ENCODE measurements at places on chromosomes 6 and 20.

GRCh38 chr6:4612636-4613171 is 163.5 kb upstream of the CDYL start:
- H3K36me3 ChIP-seq: peaks cover 12% of the 10 kb centered on the region
- no peak for DNase-seq
- no peak overlapping the region for H3K4me3 ChIP-seq
- H3K27ac ChIP-seq: no peak overlapping the region

DNA sequence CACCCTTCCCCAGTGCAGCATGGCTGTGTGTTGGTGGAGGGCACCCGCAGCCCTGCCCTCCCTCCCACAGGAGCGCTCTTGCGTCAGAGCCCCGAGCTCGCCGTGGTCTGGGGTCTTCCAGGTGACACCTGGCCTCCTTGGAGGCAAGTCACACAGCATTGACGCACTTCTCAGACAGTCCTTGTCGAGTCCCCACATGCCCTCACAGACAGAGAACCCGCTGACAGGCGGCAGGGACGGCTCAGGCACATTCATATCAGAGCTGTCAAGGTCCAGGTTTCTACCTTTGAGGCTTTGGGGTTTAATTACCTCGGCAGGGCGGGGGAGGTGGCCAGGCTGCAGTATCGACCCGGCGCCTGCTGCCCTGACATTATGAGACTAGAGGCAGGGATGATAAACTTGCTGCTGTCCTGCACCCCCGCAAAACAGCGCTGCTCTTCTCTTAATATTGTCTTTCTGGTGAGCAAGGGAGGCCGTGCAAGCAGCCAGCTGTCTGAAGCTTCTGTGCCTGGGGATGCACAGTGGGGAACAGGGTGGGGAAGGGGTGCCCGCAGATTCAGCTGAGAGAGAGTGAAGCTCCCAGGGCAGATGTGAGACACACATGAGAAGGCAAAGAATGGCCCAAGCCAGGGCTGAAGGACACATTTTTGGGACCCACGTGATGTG is 4.7 kb downstream of the NPEPL1 start:
- no peak for DNase-seq
- H3K4me1 ChIP-seq: peaks cover 5% of the 10 kb centered on the region
- H3K36me3 ChIP-seq: no peaks in the 10 kb centered on the region
- no peak overlapping the region for H3K4me3 ChIP-seq
- H3K27ac ChIP-seq: no peak overlapping the region
- peaks cover 5% of the 10 kb centered on the region for H3K27me3 ChIP-seq

DNA sequence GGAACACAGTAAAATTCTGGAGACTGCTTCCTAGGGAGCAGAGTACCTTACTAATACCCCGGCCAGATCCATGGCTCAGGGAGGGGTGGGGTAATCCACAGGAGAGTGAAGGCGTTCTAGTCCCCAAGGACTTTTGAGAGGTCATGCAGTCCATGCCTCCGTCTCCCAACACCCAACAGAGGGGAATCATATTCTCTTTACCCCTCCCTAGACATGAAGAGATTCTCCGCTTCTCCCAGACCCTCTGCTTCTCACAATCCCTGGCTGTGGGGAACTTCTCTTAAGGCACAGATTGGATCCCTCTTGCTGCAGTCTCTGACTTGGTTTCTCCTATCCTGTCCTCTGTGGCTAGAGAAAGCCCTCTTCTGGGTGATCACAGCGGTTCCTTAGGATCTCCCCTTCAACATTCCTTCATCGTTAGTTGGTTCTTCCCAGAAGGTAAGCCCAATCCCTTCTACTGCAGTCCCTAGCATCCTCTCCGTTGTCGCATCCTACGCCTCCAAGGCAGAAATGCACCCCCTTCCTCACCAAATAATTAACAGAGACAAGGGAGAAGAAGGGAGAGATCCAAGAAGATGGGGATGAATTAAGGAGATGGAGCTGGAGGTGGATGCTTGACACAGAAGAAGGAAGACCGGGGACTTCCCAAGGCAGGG is 562 bp downstream of the GGT7 start:
- H3K4me1 ChIP-seq: peaks cover 22% of the 10 kb centered on the region
- peak overlapping the region; percentile 99 for H3K4me3 ChIP-seq
- H3K27ac ChIP-seq: peak overlapping the region; percentile 82
- no peak for DNase-seq
- H3K36me3 ChIP-seq: no peaks in the 10 kb centered on the region
- peaks cover 16% of the 10 kb centered on the region for H3K27me3 ChIP-seq

DNA sequence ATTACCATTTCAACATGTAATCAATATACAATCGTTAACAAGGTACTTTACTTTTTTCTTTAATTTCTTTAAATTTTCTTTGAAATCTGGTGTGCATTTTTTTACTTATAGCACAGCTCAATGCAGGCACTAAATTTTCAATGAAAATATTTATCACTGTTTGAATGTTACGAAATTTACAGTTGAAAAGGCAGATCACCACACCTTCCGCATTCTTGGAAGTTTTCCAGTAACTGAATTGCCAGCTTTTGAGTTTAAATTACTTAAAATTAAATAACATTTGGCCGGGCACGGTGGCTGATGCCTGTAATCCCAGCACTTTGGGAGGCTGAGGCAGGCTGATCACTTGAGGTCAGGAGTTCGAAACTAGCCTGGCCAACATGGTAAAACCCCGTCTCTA is 309.9 kb downstream of the BMP7 start:
- H3K36me3 ChIP-seq: peaks cover 4% of the 10 kb centered on the region
- peaks cover 42% of the 10 kb centered on the region for H3K4me1 ChIP-seq
- H3K27me3 ChIP-seq: peaks cover 12% of the 10 kb centered on the region
- peak overlapping the region; percentile 52 for H3K27ac ChIP-seq
- DNase-seq: no peak

DNA sequence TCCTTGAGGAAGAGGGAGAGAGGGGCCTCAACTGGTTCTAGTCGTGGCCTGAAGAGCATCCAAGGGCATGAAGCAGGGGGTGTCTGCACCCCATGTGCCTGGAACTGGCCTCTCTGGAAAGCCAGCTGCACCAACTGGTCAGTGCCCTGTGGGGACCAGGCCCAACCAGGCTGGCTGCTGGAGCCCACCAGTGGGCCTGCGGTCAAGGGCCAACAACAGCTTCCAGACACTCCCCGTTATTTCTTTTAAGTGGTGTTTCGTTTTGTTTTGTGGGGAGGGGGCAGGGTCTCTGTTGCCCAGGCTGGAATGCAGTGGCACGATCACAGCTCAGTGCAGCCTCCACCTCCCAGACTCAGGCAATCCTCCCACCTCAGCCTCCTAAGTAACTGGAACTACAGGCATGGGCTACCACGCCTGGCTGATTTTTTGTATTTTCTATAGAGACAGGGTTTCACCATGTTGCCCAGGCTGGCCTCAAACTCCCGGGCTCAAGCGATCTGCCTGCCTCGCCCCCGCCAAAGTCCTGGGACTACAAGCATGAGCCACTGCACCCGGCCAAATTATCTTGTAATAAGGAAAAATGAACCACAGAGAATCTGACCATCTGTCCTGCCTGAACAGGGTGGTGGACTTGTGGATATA is 11.9 kb upstream of the C20orf144 start:
- H3K27me3 ChIP-seq: peaks cover 21% of the 10 kb centered on the region
- no peak for DNase-seq
- no peaks in the 10 kb centered on the region for H3K36me3 ChIP-seq
- H3K27ac ChIP-seq: peak overlapping the region; percentile 95
- H3K4me1 ChIP-seq: peaks cover 58% of the 10 kb centered on the region

DNA sequence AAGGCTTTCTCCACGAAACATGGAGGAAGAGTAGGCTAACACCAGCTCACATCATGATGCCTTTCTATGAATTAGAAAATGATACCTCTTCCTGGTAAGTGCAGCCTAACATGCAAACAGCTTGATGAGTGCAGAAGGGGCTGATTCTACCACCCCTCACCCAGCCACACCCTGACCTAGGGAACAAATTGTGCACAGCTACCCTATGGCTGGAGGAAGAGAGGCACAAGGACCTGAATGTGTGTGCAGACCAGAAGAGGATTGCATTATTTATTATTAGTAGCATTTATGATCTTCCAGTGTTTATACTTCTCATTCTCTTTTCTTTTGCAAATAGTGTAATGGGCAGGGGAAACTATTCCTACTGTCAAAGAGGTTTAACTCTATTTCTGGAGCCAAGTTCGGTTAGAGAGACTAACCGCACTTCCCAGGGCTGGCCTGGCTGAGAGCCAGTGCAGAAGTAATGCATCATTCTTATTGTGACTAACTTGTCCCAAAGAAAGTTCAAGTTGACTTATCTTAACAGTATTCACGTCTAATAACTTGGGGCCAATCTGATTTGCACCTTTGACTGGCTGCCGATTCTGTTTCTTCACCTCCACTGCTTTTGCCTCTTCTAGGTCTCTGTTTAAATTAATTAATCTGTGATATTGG is 237.5 kb downstream of the CD83 start:
- DNase-seq: no peak
- H3K36me3 ChIP-seq: no peaks in the 10 kb centered on the region

DNA sequence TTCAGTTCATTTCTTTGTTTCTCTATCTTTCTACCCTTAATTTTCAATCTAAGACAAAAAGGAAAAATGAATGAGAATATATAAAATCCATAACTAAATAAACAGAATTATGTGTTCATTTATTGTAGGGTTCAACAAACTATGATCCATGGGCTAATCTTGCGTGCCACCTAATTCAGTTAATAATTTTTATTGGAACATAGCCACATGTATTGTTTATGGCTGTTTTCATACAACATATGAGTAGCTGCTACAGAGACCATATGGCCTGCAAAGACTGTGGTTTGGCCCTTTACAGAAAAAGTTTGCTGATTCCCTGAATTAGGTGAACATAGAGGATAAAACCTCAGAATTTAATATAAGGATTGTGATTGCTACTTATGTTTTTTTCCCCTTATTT is 21.8 kb downstream of the SENP6 start:
- no peak overlapping the region for H3K4me3 ChIP-seq
- H3K27me3 ChIP-seq: no peaks in the 10 kb centered on the region
- DNase-seq: no peak
- no peaks in the 10 kb centered on the region for H3K36me3 ChIP-seq
- H3K4me1 ChIP-seq: peaks cover 4% of the 10 kb centered on the region

DNA sequence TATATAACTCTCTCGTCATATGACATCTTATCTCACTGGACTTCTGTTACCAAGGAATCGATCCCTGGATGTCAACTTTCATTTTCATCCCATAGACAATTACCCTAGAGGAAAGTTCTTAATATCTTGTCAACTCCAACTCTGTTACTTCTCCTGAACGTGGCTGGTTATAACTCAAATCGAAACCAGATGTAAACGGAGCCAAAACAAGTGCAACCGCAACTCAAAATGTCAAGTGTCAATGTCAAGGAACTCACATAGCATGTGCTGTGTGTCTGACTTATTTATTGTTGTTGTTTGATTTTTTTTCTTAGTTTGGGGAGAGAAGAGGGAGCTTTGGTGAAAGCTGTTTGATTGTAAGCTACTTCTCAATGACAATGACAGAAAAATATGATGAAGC is 108.6 kb downstream of the VIP start:
- no peaks in the 10 kb centered on the region for H3K27me3 ChIP-seq
- no peak overlapping the region for H3K27ac ChIP-seq
- H3K4me3 ChIP-seq: no peak overlapping the region
- DNase-seq: no peak
- no peaks in the 10 kb centered on the region for H3K36me3 ChIP-seq

DNA sequence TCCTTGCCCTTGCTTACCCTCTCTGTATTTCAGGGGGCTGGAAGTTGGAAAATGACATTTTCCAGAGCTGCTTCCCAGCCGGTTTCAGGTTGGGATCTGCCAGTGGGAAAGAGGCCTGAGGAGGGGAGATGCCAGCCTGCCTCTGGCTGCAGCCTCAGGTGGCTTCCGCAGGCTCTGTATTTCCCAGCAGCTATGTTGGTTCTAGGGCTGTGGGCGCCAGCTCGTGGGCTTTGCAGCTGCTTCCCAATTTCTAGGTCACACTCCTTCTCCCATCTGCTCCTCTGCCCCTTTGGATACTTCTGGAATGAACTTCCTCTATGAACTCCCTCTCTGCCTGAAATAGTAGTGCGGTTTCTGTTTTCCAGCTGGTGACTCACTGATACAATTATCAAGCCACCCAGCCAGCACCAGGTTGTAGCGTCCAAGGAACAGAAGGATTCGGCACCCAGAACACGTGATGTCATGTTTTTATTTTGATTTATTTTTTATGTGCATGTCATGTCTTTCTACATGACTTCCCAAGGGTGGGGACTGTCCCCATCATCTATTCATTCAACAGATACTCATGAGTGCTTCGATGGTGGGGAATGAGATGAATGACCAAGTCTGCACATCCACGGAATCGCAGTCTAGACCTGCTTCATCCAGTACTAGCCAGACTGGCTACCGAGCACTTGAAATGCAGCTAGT is 38.0 kb downstream of the TGM2 start:
- no peak for DNase-seq
- no peaks in the 10 kb centered on the region for H3K36me3 ChIP-seq
- peaks cover 1% of the 10 kb centered on the region for H3K27me3 ChIP-seq
- H3K4me3 ChIP-seq: no peak overlapping the region
- no peak overlapping the region for H3K27ac ChIP-seq

- H3K4me3 ChIP-seq: no peak overlapping the region
- no peaks in the 10 kb centered on the region for H3K27me3 ChIP-seq
- H3K27ac ChIP-seq: no peak overlapping the region
- no peak for DNase-seq
These were observed 280.3 kb downstream of the HACE1 start for GRCh38 chr6:104579310-104579863.

DNA sequence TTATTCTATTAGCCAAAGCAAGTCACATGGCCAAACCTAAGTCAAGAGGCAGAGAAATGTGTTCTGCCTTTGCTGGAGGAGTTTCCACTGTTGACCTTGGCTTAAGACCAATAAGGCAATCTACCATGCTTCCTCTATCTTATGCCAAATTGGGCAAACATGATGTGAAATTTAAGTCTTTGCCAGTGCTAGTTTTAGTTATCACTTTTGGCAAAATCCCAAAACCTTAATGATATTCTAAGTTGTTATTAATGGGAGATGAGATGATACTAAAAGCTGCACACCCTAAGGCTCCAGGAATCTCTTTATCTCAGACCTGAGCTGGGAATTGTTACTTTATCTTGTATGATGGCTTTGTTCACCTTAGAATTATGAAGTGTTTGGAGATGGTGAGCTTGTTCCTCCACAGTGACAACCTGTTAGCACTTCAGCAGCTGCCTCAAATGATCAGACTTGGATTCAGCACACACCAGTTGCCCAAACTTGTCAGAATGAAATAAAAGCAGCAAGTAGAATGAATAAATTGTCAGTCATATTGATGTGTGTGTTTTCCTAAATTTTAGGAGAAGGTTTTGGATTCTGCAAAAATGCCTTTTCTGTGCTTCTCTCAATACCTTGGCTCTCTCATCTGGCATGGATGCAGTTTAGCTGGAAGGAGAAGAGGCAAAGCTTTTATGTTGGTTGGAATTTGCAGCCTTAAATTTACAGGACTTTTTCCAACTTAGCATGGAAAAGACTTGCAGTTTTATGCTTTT is 49.3 kb downstream of the RIN2 start:
- no peaks in the 10 kb centered on the region for H3K4me1 ChIP-seq
- no peak overlapping the region for H3K4me3 ChIP-seq
- no peak overlapping the region for H3K27ac ChIP-seq

- no peak overlapping the region for H3K4me3 ChIP-seq
- H3K36me3 ChIP-seq: no peaks in the 10 kb centered on the region
- no peaks in the 10 kb centered on the region for H3K4me1 ChIP-seq
These were observed 12.6 kb downstream of the ZC3H12D start for GRCh38 chr6:149472241-149472640.

All from glutamatergic neuron (in vitro differentiated cells).